A549 treated with GW870086 at 1 μM for 4 hours (cell line): ENCODE measurements at places on chromosomes 5 and 9. TPM values are rescaled to one million over a fixed set of nuclear protein-coding genes. Genes with fewer than 3 reads are reported as not detected.

The EGFLAM gene
- total RNA-seq: 0.11 to 0.51 TPM (median 0.17 TPM) in 5 replicates

The UBLCP1 gene
- total RNA-seq: 30.3 to 38.3 TPM (median 36.9 TPM) in 5 replicates

The ZNF474 gene
- total RNA-seq: 0.18 to 0.31 TPM (median 0.21 TPM) in 5 replicates

The NSA2 gene
- 119 to 141 TPM (median 122 TPM) in 5 replicates for total RNA-seq

The BARHL1 gene
- total RNA-seq: not detected in 5 replicates

The SELENOP gene
- 0.23 to 0.49 TPM (median 0.31 TPM) in 5 replicates for total RNA-seq

The AK8 gene
- total RNA-seq: 0.79 to 1.4 TPM (median 1.1 TPM) in 5 replicates

The POU5F2 gene
- total RNA-seq: not detected in 5 replicates

The IGIP gene
- 0.75 to 1.0 TPM (median 0.83 TPM) in 5 replicates for total RNA-seq

The CATSPER3 gene
- 0.19 to 0.50 TPM (median 0.37 TPM) in 5 replicates for total RNA-seq

The IRGM gene
- 0.08 to 0.34 TPM (median 0.12 TPM) in 3 of 5 replicates, not detected in the others for total RNA-seq

The CNTNAP3 gene
- total RNA-seq: 7.5 to 11.7 TPM (median 10.3 TPM) in 5 replicates
